Activated naive CD8-positive, alpha-beta T cell treated with anti-CD3 and anti-CD28 coated beads for 36 hours (primary cell): ENCODE measurements at places on chromosomes 5 and 9.

DNA sequence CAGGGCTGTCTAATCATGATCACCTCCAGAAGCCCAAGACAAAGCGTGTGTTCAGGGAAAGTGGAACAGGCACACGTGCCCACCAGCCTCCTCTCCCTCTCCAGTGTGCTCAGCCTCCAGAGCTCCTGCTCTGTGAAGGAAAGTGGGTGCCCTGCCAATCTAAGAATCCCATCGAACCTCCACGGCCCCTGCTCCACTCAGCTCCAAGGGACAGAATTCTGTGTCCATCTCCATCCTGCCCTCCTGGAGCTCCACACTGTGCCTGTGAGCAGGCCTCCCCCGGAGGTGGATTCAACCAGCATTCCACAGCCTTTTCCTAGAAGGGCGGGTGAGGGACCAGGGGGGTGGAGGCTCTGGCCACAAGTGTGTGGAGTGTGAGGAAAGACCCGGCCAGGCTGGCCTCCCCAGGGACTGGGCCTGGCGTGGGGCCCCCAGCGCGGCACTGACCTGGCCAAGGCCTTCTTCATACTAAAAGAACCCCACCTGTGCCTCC, 6.0 kb downstream of the EEIG1 start:
- peak overlapping the region; percentile 95 for H3K27ac ChIP-seq
- peaks cover 73% of the 10 kb centered on the region for H3K4me1 ChIP-seq
- H3K4me3 ChIP-seq: peak overlapping the region; percentile 96
- no peaks in the 10 kb centered on the region for H3K27me3 ChIP-seq

- peak overlapping the region; percentile 19 for H3K27ac ChIP-seq
- H3K36me3 ChIP-seq: peaks cover 53% of the 10 kb centered on the region
- H3K4me1 ChIP-seq: peaks cover 34% of the 10 kb centered on the region
- H3K27me3 ChIP-seq: no peaks in the 10 kb centered on the region
- peak overlapping the region; percentile 9 for H3K4me3 ChIP-seq
- peak; percentile 12 for DNase-seq
Observed at GRCh38 chr5:37111426-37112382, 137.5 kb downstream of the CPLANE1 start.

GRCh38 chr9:75892216-75892911, 1.9 kb downstream of the PCSK5 start:
- peak; percentile 57 for DNase-seq
- H3K4me1 ChIP-seq: peaks cover 46% of the 10 kb centered on the region

- no peak overlapping the region for H3K4me3 ChIP-seq
- H3K36me3 ChIP-seq: no peaks in the 10 kb centered on the region
- no peak for DNase-seq
- no peaks in the 10 kb centered on the region for H3K27me3 ChIP-seq
- H3K4me1 ChIP-seq: no peaks in the 10 kb centered on the region
Observed at GRCh38 chr9:82454509-82455190, 466.1 kb downstream of the SPATA31D1 start.

- no peak for DNase-seq
- H3K27me3 ChIP-seq: no peaks in the 10 kb centered on the region
- H3K4me1 ChIP-seq: peaks cover 1% of the 10 kb centered on the region
- H3K4me3 ChIP-seq: no peak overlapping the region
- no peaks in the 10 kb centered on the region for H3K36me3 ChIP-seq
Observed at GRCh38 chr5:138109463-138110265, 25.8 kb downstream of the WNT8A start.

GRCh38 chr9:36945999-36946398, 88.1 kb downstream of the PAX5 start:
- peaks cover 13% of the 10 kb centered on the region for H3K27me3 ChIP-seq
- no peaks in the 10 kb centered on the region for H3K36me3 ChIP-seq
- H3K4me3 ChIP-seq: no peak overlapping the region
- no peak overlapping the region for H3K27ac ChIP-seq

- no peak overlapping the region for H3K27ac ChIP-seq
- H3K36me3 ChIP-seq: no peaks in the 10 kb centered on the region
- no peaks in the 10 kb centered on the region for H3K4me1 ChIP-seq
- no peak overlapping the region for H3K4me3 ChIP-seq
Observed at GRCh38 chr5:1745796-1746370, 53.8 kb downstream of the MRPL36 start.
